ENCODE measurements at places on chromosomes 16 and 17.

DNA sequence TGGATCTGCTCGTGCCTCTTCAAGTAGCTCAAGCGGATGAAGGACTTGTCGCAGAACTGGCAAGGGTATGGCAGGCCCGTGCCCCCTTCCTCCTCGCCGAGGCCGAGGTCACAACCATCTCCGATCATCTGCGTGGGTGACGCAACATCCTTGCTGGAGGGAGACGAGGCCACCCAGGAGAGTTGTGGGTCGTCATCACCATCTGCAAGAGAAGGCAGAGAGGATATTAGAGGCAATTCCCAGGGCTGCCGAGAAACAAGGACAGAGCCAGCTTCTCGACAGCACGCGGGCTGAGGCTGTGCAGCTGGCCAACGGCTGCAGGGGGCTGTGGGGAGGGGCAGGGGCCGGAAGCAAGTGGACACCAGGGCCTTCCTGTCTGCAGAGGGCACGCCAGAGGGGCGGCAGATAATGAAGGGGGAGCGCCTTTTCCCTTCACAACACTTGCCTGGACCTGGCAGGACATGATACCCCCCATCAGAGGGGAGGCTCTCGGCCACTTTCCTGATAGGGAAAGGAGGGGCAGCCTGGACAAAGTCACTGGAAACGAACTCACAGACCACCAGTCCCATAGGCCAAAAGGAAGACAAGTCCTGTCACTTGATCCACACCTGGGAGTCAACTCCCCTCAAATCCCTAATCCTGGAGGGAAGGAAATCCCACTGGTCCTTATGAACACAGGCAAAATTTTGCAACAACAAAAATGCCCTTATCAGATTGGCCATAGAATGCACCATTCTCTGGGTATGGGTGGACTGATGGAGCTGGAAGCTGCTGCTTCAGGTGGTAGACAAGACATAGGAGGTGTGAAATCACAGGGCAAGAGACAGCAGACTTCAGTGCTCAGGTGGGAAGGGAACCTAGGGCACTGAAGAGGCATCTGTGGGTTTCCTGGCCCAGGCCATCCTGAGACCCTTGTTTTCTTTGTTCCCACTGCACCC lies 217.0 kb downstream of the ZNF423 start:
- no peak for DNase-seq

- DNase-seq: no peak
These were observed 23.2 kb upstream of the CFAP20 start for GRCh38 chr16:58152246-58152868.

- DNase-seq: no peak
These were observed 88.7 kb downstream of the HS3ST3A1 start for GRCh38 chr17:13513039-13513405.

DNA sequence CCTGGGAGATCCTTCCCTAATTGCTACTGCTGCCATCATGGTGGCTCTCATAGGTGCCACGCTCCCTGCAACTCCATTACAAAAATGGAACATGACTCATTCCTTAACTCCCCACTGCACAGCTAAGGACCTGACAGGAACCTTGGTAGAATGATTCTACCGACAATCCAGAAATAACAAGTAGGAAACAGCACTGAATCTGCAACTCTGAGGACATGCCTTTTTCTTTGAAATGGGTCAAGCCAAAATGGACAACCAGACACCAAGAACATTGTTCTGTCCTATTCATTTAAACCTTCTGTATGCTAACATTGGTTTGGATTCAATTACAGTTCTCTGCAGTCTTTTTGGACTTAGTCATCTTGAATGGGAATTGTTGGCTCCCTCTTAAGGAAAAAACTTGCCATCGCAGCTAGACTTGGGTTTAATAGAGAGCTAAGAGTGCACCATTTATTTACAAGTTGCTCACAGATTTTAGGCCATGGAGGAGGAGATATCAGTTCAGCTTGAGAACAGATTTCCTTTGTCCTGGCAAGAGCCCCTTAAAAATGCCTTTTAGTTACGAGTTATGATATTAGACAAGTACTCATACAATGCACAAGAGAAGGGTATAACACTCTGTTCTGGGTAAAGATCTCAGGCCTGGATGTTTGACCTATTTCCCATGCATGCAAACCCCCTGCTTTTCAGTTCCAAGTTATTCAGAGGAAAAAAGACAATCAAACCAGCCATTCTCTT lies 20.9 kb upstream of the NSRP1 start:
- no peak for DNase-seq

- no peak for DNase-seq
These were observed 9.2 kb downstream of the NXN start for GRCh38 chr17:970364-970763.

GRCh38 chr17:976312-976711 lies 3.3 kb downstream of the NXN start:
- DNase-seq: no peak

DNA sequence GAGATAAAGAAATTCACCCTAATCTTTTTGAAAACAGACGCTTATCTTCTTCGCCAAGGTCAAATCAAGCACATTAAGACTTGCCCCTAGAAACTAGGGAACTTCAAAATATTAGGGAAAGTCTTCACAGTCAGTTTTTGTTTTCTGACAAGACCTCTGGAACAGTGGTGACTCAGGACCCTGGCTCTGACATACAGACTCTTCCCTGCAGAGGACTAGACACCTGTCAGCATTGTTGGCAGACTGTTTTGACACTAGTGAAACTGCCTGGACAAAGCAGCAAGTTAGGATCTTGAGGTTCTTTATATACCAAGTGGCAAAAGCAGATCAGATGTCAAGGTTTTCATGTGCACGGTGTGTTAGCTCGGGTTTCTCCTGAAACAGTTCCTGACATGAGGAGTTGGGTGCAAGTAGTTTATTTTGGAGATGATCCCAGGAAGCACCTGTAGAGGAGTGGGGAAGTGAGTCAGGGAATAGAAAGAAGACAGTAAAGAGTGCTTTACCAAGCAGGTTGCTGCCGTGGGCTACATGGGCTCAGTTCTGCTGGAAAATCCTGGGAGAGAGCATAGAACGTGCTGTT lies 182.0 kb upstream of the IRX5 start:
- no peak for DNase-seq

DNA sequence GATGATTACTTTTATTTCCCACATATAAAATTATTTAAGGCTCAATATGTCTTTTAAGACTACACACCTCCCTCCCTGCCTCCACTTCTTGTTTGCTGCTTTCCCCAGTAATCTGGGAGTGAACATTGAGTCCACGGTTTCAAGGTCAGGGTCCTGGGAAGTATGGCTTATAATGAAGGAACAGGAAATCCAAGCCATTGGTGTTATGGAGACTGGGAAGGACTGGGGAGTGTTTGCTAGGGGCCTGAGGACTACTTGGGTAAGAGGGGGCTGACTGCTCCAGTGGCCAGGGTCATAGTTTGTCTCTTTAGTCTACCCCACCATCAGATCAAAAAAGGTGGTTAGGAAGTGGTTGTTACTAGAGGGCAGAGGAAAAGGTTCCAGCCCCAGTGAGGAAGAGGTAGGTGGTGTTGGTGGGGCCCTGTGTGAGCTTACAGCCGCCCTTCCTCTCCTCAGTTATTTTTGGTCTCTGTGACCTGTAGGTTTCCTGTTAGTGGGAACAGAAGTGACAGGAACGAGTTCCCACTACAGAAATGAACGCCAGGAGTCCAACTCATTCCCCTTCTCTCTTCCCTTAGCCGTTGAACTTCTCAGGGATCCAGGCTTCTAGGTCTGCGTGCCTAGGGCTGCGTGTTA lies 742 bp upstream of the SLC16A13 start:
- no peak for DNase-seq

GRCh38 chr16:55035029-55035428 lies 104.4 kb downstream of the IRX5 start:
- no peak for DNase-seq

- DNase-seq: no peak
These were observed 15.9 kb upstream of the TRPV3 start for GRCh38 chr17:3573246-3574100.

DNA sequence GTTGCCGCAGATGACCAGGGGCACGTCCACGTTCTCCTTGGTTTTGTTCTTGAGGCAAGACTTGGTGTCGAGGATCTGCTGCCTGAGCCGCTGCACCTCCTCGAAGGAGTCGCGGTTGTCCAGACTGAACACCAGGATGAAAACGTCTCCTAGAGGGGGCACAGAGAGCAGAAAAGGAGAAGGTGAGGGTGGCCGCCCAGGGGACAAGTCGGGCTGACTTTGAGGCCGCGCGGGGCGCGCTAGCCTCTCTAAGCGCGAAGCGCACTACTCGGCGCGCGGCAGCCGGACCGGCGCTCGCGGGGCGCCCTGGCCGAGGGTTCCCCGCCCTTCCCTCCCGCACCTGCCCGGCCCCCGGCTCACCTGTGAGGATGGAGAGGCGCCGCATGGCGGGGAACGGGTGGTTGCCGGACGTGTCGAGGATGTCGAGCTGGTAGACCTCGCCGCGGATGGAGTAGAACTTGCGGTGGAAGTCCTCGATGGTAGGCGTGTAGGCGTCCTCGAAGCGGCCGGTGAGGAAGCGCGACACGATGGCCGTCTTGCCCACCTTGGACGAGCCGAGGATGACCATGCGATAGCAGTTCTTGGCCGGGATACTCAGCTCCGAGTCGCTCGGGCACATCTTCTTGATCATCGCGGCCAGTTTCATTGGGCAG lies 533 bp downstream of the RASD1 start:
- DNase-seq: no peak

GRCh38 chr17:60354223-60354622 lies 37.7 kb downstream of the USP32 start:
- no peak for DNase-seq

- no peak for DNase-seq
These were observed 13.1 kb upstream of the LASP1NB start for GRCh38 chr17:38912221-38912813.

- no peak for DNase-seq
These were observed 13.7 kb downstream of the WNT9B start for GRCh38 chr17:46865100-46865499.

DNA sequence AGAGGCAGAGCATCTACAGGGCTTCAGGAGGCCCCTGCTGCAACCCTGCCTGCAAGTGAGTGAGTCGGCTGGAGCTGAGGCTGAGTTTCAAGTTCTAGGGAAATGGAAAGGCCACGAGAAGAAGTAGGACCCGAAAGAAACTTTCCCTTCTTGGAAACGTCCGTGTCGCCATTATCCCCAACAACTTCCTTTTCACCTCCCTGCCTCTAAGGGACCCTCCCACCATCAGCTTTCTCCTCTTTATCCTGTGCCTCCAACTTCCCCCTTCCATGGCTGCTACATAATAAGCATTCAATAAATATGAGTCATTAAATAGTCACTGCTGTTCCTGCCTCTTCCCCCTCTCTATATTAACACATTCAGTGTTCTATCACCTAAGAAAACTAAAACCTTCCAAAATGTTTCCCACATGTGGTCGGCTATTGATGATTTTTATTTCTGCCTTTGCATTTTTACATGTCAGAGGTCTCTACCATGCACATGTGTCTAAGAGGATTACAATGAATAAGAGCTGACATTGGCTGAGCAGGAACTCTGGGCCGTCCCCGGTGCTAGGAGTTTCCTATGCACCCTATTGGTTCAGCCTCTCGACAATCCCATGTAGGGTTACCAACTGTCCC lies 115.9 kb upstream of the TNRC6C start:
- DNase-seq: no peak

- no peak for DNase-seq
These were observed 43.6 kb upstream of the PIK3R6 start for GRCh38 chr17:8910969-8911604.

- no peak for DNase-seq
These were observed 5.3 kb downstream of the ARHGAP17 start for GRCh38 chr16:25009822-25010221.

DNA sequence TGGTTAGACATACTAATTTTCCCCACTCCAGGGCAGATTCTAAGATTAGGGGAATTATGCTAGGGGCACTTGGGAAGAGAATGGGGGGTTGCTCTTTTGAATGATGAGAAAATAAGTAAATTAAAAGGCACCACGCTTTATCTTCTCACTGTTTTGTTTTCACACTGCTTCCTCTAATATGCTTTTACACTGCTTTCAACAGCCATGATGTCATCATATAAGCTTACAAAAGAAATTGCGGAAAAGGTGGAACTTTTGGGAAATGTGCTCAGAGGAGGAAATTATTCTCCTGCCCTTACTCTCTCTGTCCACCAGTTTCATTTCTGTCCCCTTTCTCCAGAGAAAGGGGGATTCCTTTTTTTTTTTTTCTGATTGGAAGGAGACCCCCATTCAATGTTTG lies 308.2 kb downstream of the TOX3 start:
- no peak for DNase-seq

- no peak for DNase-seq
These were observed 20.8 kb downstream of the ZP2 start for GRCh38 chr16:21190599-21190998.

GRCh38 chr17:68029512-68030215 lies 5.9 kb upstream of the KPNA2 start:
- no peak for DNase-seq

DNA sequence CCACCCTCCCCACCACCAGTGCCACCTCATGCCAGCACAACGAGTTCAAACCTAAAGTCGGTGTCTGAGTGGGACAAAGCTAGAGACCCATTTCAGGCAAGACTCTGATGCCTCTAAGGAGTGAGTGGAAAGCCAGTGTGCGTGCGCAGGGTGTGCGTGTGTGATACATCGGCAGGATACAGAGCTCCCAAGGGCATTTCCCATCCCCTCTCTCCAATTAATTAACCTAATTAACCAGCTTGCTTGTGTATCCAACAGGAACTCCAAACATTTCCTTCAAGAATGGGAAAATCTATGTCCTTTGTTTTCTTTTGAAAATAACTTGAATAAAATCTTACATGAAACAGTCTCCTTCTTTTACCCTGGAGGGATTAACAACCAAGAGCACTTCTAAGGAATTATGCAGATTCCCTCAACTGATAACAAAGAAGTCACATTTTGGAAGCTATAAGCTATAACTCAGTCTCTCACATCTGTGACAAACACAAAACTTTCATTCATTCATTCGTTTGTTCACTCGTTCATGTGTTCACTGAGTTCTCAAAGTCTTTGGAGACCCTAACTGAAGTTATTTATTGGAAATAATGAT lies 9.9 kb downstream of the ATPAF2 start:
- no peak for DNase-seq

DNA sequence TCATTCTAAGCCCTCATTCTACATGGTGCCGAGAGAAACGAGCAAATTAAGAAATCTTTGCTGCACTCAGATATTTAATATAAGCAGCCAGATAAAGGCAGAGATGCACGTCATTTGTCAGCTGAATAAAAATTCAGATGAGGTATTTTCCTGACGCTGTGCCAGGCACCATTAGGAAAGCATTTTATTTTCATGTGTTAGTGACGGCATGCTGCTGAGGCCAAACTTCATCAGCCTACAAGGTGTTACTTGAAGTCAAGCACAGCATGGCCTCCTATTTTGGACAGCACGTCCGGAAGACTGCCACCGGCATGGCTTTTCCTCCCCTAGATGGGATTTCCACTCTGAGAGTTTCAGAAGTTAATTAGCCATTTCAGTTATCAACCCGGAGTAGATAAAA lies 70.3 kb downstream of the IRX3 start:
- DNase-seq: no peak

DNA sequence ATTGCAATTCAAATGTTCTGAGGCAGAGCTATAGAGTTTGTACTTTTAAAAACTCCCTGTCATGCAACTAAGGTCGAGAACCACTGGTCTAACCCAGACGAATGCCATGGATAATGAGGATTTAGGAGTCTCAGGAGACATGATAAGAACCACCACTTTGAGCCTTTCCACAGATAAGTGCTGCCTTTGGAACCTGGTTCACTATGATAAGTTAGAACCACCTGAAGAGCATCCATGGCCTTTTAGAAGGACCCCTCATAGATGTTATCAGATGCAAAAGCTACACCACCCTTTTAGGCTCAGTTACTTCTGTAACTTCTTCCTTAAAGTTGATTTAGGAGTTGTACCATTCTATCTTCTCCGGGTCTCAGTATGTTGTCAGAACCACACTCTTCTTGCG lies 350.6 kb upstream of the CCL2 start:
- no peak for DNase-seq
